ENCODE measurements at places on chromosomes 16 and 17.

DNA sequence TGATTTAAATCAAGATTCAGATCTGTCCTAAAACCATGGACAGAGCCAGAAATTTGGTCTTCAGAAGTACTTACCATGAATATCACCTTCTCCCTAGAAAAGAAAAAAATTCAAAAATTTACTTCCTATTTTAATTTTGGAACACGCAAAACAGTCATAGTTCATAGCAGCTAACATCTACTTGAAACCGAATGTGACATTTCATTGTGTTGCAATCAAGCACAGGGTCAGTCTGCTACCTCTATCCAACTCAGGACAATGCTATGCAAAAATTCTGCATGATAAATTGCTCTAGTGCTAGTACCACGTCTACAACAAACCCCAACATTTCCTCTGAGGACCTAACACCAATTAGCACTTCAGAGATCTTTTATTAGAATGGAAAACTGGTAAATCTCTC, 7.7 kb downstream of the JPT1 start:
- DNase-seq, result no peak

DNA sequence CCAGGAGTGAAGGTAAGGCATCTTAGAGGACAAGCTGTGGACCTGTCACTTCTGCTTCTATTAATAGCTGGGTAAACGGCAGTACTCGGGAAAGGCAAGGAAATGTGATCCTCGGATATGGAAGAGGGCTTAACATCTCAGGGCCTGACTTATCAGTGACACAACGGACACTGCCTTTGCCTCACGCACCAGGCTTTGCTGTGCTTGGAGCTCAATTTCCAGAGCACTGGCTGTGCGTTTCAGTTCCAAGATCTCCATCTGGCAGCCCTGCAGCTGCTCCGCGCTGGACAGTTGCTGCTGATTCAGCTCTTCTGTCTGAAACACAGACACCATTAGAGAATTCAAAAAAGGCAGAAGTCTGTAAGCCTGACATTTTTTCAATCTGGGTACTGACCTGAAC, 3.5 kb downstream of the KRT40 start:
- no peak for DNase-seq

GRCh38 chr16:52526116-52526828, 20.7 kb downstream of the TOX3 start:
- no peak for DNase-seq

GRCh38 chr17:18368946-18369345, 5.6 kb upstream of the SHMT1 start:
- DNase-seq, result no peak

DNA sequence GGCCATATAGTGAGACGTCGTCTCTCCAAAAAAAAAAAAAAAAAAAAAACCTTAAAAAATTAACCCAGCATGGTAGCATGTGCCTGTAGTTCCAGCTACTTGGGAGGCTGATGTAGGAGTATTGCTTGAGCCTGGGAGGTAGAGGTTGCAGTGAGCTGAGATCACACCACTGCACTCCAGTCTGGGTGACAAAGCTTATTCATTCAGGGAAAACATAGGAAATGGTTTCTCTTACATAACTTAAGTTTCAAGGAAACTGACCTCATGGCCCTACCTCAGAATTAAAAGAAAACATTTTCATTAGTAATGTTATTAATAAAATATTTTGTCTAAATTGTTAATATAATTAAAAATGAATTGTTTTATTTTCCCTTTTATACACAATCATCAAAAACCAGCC, 31.4 kb downstream of the COG1 start:
- DNase-seq, result no peak

- DNase-seq, result no peak
Observed at GRCh38 chr17:37026531-37026869, 77.7 kb downstream of the AATF start.

DNA sequence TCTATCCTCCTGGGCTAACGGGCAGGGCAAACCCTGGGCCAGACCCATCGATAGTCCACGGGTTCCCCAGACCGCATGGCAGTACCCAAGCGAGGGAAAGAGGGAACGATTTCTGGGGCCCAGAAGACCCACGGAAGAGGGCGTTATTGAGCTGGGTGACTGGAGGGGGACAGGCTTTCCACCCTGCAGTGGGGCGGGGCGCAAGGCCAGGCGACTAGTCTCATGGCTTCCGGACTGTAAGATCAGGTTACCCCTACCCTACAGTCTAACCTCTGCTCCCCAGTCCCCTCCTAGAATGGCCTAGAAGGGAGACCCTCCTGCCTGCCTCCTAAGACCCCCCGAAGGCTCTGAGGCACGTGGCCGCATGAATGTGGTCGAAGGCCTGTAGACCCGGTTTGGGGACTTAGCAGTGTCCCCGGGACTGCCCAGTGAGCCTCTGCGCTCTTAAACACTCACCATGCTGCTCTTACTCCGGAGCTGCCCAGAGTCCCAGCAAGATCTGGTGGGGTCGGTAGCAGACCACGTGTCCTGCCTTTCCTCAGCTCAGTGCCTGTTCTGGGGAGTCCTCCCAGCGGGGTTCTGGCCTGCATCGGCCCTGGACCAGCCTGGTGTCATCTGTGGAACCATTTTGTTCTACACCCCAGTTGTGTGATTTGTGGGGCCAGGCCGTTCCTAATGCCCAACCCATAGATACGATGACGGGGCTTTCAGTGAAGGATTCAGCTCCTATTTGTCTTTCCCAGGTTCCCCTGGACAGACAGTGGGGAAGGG, 13.2 kb upstream of the AURKB start:
- DNase-seq, result peak; percentile 53

DNA sequence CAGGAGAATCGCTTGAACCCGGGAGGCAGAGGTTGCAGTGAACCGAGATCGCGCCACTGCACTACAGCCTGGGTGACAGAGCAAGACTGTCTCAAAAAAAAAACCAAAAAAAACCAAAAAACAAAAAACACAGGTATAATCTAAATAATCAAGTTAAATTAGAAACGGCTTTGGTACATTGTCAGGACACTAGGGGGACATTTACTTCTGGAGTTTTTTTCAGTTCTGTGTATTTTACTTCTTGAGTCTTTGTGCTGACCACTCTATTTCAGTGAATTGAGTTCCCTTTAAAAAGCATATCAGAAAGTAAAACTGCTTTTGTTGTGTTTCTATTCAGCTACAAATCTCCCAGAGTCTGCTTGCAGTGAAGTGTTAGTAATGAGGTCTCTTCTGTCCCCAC, 36.3 kb downstream of the DHRS7B start:
- no peak for DNase-seq

DNA sequence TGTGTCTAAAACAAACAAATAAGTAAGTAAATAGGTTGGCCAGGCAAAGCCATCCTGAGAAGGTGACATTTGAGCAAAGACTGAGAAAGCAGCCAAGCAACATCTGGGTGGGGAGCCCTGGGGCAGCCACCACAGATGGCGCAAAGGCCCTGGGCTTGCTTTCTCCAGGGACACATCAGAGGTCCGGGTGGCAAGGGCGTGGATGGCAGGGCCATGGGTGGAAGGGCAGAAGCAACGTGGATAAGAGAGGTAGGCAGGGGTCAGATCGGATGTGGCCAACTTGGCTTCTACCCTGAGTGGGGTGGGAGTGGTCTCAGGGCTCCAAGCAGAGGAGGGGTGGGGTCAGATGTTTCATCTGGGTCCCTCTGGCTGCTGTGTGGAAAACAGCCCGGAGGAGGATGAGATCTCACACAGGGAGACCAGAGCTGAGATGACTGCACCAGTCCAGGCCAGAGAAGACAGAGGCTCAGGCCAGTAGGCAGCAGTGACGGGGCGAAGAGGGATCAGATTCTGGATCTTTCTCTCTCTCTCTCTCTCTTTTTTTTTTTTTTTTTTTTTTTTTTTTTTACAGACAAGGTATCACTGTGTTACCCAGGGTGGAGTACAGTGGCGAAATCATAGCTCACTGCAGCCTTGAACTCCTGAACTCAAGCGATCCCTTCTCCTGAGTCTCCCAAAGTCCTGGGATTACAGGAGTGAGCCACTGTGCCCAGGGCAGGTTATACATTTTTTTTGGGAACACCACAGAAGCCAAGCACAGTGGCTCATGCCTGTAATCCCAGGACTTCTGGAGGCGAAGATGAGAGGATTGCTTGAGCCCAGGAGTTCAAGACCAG, 6.1 kb upstream of the SPN start:
- no peak for DNase-seq

GRCh38 chr16:9241177-9241576, 149.7 kb downstream of the HAPSTR1 start:
- DNase-seq, result no peak

DNA sequence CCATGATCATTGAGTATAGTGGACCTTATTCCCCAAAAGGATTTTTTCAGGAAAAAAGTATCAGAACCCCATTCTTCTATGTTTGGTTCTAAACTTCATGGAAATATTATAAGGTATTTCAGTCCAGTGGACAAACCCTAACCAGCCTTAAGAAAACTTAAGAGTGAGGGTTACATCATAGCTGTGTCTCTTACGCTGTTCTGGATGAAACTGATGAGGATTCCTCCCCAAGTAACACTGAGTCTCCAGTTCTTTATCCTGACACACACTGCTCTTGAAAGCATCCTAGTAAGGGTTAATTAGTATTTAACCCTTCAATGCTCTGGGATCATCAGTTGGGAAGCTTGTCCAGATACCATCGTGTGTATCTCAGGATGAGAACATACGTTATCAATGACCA, 5.0 kb downstream of the LYRM1 start:
- no peak for DNase-seq

GRCh38 chr16:56551796-56552738, 12.8 kb upstream of the MT4 start:
- peak; percentile 42 for DNase-seq

- no peak for DNase-seq
Observed at GRCh38 chr17:65441053-65441605, 120.3 kb downstream of the AXIN2 start.

- no peak for DNase-seq
Observed at GRCh38 chr17:80941171-80941570, 50.5 kb upstream of the CHMP6 start.

DNA sequence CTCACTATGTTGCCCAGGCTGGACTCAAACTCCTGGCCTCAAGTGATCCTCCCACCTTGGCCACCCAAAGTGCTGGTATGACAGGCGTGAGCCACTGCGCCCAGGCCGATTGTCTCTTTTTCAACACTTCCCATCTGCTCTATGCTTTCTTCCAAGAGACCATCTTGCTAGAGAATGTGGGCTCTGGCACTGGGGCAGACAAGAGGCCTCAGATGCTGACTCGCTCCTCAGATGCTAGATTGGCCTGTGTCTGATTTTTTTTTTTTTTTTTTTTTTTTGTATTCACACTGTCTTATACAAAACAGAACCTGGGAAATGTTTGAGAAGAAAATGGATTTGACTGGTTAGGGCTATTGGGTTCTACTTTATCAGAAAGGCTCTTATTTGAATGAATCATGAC, 58.2 kb downstream of the CYB5D2 start:
- no peak for DNase-seq

GRCh38 chr17:10111907-10112452, 86.4 kb downstream of the GAS7 start:
- no peak for DNase-seq

- DNase-seq, result no peak
Observed at GRCh38 chr16:14303639-14304394, 232.7 kb downstream of the MRTFB start.

DNA sequence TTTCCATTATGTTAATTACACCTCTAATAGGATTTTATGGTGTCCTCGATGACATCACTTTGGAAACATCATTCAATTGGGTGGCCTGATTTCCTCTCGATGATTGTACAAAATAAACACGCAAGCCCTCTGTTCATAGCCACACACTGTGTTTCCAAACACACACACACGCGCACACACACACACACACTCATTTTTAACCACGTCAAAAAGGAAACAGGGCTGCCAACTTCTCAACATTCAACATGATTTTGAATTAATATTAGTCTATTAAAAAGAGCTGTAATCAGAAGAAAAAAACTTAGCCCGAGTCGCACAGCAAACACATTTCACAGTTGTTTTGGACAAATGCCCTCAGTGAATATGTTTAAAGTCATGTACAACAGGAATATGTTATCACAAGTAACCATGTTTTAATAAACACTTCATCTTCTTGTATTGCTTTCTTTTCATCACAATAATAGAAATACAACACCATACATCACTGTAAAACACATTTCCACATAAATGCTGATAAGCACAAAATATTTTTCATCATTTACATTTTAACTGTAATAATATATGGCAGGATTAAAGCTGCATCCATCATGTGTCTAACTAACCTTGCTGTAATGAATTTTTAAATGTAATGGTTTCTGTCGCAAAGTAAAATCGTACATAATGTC, 219.1 kb upstream of the IRX3 start:
- DNase-seq, result no peak

DNA sequence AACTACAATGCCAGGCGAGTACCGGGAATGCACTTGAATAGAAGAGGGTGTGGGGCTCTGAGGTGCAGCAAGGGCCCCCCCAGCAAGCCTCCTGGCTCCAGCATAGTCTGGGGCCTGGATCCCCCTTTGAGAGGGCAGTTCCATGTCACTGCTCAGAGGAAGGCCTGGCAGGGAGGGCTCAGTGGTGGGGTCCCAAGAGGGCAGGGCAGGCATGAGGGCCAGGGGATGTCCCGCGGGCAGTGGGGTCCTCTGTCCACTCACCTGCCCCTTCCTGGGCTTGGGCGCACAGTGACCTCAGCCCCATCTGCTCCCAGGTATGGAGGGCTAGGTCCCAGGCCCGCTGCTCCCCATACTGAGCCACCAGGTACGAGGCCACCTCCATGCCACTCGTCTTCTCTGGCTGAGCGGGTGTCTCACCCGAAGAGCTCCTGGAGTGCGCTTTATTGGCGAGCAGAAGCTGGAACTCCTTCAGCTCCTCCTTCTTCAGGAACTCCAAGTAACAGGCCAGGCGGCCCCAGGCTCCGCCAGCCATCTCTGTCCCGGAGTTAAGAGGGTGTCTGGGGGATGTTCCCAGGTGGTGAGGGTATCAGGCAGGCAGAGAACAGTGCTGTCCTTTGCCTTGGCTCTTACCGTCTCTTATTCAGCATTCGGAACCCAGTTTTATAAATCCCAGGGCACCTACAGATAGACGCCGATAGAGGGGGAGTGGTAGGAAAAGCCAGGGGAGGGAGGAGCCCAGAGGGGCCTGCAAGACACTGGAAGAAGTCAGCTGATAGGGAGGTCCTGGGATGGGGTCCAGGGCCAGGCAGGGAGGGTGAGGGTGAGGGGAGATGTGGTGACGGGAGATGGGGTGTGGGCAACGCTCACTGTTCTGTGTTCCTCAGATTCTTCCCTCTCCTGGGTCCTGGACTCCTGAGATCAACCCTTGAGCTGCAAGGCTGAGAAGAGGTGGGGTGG, 605 bp downstream of the NLRP1 start:
- no peak for DNase-seq

- DNase-seq, result no peak
Observed at GRCh38 chr16:56087626-56088025, 103.7 kb upstream of the GNAO1 start.

- no peak for DNase-seq
Observed at GRCh38 chr17:35705705-35706104, 25.7 kb upstream of the RASL10B start.

DNA sequence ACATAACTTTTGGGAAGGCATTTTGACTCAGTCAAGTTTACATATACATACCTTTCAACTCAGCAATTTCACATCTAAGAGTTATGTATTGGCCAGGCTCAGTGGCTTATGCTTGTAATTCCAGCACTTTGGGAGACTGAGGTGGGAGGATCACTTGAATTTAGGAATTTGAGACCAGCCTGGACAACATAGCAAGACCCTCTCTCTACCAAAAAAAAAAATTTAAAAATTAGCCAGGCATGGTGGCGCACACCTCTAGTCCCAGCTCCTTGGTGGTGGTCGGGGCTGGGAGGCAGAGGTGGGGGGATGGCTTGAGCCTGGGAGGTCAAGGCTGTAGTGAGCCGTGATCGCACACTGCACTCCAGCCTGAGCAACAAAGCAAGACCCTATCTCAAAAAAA, 79.3 kb downstream of the AATF start:
- DNase-seq, result no peak

All from LoVo (cell line).